ENCODE measurements at places on chromosomes 7 and 10.

- DNase-seq, result no peak
Observed at GRCh38 chr10:130808686-130809085, 502.8 kb downstream of the TCERG1L start.

- DNase-seq, result peak; percentile 30
Observed at GRCh38 chr10:86077871-86078638, 288.5 kb downstream of the GRID1 start.

GRCh38 chr10:128709686-128710085 is 583.5 kb upstream of the MKI67 start:
- DNase-seq, result no peak

- no peak for DNase-seq
Observed at GRCh38 chr10:99999319-100000108, 10.2 kb downstream of the DNMBP start.

DNA sequence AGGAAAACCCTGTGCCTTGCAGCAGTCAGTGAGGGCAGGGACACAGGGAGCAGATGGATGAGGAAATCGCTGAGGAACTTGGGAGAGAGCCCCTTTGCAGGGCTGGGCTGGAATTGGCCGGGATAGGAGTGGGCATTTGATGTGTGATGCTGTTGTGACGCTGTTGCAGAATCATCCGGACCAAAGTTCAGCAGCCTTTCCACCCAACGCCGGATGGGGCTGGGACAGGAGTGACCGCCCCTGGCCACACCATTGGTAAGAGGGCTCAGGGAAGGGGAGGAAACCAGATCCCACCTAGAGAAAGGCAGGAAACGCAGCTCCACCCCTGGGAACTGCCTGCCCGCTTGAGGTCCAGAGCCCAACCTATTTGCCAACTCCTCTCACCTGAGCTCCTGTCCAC is 33.9 kb downstream of the PAX2 start:
- no peak for DNase-seq

DNA sequence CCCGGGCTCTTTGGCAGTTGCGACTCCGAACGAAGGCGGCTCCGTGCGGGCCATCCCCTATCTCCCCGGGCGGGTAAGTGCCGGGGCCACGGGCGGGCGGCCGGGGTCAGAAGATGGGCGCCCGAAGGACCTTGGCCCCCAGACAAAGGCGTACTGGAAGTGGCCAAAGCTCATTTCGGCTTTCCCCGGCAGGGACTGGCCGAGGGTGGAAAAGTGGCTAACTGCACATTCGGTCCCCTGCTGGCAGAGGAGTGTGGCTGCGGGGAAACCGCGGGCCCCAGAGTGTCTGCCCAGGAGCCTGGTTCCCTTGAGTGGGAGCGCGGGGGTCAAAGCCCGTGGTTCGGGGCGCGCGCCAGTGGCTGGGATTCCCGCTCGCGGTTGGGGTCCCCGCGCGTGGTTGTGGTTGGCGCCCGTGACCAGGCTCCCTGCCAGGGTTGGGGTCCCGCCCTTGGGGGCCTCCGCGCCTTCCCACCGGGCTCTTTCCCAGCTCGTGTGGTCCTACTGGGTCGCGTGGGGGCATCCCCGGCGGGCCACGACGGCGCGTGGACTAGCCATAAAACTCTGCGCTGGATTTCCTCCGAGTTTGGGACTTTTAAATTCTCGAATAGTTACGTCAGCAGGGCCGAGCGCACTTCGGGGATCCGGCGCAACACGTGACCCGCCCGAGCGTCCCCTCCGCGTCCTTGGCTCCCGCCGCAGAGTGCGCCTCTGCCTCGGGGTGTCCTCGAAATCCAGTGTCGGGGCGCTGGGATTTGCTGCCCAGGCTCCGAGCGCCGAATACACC is 124.4 kb downstream of the TACC2 start:
- DNase-seq, result peak; percentile 69

- peak; percentile 54 for DNase-seq
Observed at GRCh38 chr7:36670585-36671431, 53.5 kb downstream of the AOAH start.

GRCh38 chr7:111877931-111878330 is 315.6 kb upstream of the IMMP2L start:
- DNase-seq, result no peak

GRCh38 chr7:6284055-6284400 is 11.6 kb upstream of the CYTH3 start:
- DNase-seq, result no peak

GRCh38 chr7:64795176-64795575 is 948 bp downstream of the ZNF138 start:
- DNase-seq, result no peak

DNA sequence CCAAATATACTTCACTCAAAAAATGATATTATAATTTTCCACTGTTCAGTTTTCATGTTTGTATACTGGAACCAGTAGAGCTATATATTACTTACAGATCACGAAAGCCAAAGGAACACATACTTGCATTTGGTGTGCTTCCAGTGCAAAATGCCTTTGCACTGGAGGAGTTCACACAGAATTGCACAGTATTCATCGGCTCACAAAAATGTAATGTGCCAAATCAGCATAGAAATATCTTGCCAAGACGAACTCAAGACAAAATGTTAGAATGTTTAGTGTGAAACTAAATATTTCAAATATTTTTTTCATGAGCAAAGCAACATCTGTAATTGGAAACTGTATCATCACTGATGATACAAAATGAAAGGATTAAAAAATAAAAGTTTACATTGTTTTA is 646.2 kb upstream of the SEMA3D start:
- DNase-seq, result no peak

DNA sequence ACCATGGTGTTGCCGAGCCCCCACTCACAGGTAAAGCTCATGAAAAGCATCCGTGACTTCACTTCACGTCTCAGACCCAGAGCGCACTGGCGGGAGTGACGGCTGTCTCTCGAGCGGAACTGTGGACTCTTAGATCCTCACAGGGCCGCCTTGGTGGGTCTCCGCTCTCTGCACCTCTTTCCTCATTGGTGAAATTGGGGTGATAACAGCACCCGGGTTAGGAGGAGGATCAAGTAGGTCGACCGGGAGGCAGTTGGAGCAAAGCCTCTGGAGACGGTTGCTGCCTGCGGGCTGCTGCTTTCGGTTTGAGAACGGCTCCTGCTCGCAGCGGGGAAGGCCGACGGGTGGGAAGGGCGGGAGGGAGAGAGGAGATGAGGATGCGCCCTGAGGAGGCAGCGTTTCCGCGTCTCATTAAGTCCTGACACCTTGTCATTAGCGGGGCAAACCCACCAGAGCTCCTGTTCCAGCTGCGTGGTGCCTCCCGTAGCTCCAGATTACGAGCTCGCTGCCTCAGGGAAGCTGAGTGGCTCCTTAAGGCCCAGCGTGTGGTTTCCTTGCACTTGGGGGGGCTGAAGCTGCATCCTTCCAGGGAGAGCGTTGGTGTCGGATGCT is 51.9 kb upstream of the CFAP46 start:
- DNase-seq, result no peak

DNA sequence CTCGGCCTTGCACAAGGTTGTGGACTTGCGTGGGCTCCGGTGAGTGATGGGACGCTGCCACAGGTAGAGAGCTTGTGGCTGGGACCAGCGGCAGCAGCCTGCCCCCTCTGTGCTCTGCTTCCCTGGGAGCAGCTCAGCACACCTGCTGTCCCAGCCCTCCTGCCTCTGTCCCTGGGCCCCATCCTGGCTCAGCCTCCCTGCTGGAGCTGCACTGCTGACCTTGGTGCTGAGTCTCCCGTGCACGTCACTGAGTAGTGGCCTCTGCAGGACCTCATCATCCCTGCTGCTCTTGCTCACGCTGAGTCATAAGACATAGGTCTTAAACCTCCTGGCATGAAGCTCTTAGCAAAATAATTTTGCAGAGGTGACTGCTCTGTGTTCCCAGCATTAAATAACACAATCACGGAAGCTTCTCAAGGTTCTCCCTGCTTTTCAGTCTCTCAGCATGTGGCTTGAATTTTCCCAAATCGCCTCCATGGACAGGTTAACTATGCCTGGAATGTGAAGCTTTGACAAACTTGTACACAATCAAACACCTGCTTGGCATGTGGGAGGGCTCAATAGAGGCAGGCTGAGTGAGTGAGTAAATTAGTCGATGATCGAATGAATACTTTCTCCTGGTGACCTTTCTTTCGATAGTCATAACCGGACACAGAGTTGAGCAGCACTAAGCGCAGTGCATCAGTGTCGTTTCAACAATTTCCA is 63.8 kb upstream of the NPS start:
- no peak for DNase-seq

DNA sequence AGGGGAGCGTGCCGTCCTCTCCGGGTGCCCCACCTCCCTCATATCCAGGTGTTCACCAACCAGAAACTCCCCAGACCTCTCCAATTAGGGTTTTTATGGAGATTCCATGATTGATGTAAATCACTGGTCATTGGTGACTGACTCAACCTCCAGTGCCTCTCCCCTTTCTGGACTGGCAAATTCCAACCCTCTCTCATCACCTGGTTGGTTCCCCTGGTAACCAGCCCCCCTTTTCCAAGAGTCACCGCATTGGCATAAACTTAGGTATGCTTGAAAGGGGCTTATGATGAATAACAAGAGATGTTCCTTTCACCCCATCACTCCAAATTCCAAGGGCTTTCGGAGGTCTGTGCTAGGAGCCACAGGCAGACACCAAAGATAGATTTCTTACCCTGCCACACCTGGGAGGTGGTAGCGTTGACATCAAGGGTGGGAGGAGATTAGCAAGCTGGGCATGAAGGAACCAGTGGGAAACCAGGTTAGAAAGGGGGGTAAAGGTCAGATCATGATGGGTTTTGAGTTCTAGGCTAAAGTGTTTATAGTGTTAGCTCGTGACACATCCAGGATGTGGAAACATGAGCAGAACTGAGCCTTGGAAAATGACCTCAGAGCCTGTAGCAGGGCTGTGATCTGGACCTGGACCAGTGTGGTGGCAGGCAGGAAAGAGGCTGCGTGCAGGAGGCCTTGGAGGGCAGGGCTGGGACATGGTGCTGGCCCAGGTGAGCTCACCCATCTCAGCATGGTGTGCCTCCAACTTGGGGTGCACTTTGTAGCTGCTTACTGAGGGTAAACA is 45.1 kb downstream of the CAMK1D start:
- no peak for DNase-seq

GRCh38 chr10:95626500-95626899 is 30.0 kb downstream of the ALDH18A1 start:
- DNase-seq, result no peak

- no peak for DNase-seq
Observed at GRCh38 chr10:96208271-96208670, 63.1 kb downstream of the BLNK start.

GRCh38 chr7:151822541-151823181 is 54.3 kb downstream of the PRKAG2 start:
- no peak for DNase-seq

DNA sequence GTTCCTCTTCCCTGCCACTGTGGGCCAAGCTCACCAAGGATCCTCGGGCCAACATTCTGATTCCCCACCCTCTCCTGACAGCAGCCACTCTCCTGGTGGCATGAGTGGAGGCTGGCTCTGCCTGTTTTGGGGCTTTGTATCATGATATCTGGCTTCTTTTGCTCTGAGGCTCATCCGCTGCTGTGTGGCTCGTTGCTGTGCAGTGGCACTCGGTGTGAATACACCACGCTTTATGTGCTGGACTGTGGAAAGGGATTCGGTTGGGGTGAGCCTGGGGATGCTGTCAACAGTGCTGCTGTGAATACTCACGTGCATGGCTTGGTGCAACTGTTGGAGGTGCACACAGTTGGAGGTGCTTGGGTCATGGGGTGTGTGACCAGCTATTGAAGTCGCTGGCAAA is 208.5 kb downstream of the COBL start:
- DNase-seq, result no peak

- no peak for DNase-seq
Observed at GRCh38 chr10:101832325-101832771, 11.3 kb downstream of the KCNIP2 start.

GRCh38 chr7:22275661-22276060 is 81.3 kb downstream of the RAPGEF5 start:
- no peak for DNase-seq

DNA sequence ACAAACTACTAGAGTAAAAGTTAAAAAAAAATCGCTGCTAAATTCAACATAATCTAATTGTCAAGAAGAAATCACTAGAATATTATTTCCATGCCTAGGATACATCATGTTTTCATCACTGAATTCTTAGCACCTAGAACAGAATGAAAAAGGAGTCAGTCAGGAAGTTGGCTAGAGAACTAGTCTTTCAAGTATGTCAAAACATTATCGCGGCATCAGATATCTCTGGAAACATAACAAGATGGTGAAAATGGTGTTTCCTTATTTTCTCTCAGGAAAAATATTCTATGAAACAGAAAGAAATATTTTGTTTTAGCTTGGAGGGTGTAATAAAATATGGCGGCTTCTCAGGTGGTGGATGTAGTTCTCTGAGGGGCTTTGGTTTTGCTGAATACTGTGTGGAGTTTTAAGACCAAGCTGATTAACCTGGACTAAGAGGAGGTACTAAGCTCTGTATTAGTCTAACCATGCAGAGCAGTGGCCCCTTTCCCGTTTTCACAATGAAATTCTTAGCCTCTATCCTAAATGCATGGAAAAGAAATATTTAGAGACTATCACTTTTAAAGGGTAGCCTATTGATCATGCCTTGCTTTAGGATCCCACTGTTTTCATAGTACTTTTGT is 205.6 kb downstream of the MDFIC start:
- no peak for DNase-seq

- DNase-seq, result no peak
Observed at GRCh38 chr10:115653473-115653872, 560.3 kb downstream of the ATRNL1 start.

DNA sequence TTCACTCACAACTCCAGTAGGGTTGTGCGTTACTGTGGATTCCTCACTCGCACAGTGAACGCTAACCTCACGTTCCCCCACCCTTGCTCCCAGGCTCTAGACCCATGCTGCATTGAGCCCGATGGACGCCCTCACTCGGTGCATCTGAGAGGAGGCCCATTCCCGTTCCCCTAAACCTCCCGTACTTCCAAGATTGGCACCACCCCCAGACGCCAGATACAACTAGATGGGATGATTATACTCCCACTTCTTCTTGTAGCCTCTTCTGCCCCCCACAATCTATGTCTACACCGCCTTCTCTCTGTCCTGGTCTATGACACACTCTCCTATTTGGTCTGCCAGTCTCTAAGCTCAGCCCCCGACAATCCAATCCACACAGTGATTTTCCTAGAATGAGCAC is 57.3 kb upstream of the NCAPG2 start:
- no peak for DNase-seq

GRCh38 chr10:70272925-70273316 is 10.9 kb downstream of the NPFFR1 start:
- DNase-seq, result no peak

DNA sequence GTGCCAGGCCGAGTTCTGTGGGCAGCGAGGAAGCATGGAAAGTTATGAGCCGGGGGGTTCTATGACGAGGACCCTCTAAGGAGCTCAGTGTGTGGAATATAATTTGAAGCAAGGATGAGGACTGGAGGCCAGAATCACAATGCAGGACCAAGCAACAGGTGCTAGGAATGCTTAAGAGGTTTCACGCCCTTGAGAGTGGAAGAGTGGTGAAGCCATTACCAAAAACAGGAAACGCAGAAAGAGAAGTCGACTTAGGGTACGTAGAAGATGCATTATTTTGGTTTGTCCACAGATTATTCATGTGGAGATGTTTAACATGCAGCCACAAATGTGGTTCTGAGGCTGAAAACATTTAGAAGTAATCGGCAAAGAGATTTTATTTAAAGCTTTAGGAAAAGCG is 78.7 kb downstream of the PIP4K2A start:
- no peak for DNase-seq

GRCh38 chr7:94129443-94130140 is 125.4 kb upstream of the BET1 start:
- no peak for DNase-seq

All from mesothelial cell of epicardium (in vitro differentiated cells).